ENCODE measurements at places on chromosomes 6 and 20.

DNA sequence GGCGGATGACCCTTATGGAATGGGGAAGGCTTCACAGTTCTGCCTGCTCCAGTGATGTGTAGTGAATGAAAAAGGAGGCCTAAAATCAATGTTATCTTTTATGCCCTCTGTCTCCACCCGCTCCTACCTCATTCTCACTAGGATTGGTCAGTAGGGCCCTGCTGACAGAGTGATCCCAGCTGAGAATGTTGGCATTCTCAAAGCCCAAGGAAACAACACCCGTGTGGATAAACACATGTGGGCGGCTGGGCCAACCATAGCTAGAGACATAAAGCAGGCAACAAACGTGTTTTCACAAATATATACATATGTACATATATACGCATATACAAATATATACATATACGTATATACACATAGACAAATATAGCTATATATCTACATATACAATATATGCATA is 4.5 kb downstream of the RIPK1 start:
- DNase-seq: no peak

GRCh38 chr20:50071039-50071888 is 41.7 kb downstream of the UBE2V1 start:
- DNase-seq: peak; percentile 94

DNA sequence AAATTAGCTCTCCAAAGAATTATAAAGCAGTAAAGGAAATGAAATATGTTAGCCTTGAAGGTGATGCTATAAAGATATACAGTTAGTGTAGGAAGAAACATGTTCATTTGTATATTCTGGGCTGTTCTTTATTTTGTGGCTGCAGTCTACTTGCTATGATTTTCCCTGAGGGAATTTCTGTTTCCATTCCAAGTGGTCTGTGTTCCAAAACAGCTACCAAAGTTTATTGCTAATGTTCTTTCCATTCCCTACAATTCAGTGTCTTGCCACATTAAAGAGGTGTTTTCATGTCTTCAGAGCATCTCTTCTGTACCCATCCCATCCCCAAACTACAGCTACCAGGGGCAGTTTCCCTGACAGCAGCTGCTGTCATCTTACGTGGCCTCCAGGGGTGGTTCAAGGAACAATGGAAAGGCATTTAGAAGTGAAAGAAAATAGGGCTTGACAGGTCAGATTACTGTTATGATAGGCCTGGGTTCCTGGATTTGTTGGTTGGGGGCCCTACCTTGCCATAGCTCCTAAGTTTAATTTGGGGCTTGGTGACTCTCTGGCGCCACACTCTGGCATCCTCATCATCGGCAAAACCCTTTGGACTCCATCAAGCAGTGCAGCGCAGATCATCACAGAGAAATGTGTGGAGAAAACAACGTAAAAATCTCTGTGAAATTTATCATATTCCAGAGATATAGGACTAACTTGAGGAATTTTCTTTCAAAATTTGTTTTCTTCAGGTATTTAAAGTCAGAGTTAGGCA is 33.8 kb upstream of the AIG1 start:
- DNase-seq: peak; percentile 3

GRCh38 chr6:32092760-32093497 is 16.2 kb downstream of the TNXB start:
- DNase-seq: no peak

DNA sequence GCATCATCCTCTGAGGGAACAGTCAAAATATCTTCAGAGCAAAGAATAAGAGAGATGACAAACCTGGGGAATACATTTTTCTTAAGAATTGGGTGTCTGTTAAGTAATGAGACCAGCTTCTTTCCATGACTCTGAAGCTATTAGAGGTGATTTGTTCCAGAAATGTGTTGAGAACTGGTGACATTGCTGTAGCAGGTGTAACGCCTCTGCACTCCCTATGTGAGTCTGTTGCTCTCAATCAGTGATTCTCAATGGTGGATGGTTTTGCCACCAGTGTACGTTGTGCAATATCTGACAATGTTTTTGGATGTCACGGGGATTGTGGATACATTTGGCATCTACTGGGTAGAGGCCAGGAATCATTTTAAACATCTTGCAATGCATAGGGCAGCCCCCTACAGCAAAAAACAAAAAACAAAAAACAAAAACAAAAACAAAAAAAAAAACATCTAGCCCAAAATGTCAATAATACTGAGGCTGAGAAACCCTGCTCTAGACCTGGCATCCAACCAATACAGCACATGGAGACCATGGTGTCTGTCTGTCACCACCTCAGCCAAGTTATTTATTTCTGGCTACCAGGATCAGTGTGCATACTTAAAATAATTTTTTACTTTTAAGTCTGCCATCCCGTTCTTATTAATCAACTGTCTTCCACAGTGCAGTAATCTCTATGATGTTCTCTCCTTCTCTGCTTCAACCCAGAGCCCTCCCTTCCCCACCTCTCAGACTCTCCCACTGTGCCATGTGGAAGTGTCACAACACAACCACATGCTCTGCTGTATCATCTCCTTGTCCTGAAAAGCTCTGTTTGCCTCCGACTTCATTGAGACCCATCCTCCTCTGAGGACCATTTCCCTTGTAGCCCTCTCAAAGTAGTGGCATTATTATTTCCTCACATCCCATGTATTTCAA is 43.7 kb downstream of the KLHL32 start:
- DNase-seq: no peak

DNA sequence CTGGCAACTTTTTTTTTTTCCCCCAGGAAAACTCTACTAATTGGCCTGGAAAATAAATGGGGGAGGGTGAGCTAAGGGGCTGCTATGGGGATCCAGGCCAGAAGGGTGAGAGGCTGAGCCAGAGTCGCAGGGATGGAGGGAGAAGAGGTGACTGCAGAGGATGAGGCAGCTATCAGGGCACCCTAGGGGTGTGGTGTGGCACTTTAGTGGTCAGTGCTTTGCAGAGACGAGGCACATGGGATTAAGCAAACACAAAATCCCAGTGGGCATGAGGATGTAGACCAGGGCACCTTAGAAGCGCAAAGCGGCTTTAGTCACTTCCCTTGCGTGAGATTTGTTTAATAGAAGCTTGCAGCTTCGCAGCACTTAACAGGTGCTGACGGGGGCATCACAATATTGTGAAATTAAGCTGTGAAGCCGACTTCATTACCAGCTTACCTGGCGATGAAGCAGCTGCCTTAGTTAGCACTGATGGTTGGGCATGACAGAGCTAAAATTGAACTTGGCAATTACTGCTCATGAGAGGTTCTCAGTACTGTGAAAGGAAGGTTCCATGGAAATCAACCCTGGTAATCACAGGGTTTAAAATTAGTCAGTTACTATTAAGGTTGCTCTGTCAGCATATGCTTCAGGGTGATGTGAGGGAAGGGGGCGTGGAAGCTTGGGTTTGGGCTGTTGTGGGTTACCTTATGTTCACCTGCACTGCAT is 26.0 kb downstream of the TOX2 start:
- DNase-seq: no peak

DNA sequence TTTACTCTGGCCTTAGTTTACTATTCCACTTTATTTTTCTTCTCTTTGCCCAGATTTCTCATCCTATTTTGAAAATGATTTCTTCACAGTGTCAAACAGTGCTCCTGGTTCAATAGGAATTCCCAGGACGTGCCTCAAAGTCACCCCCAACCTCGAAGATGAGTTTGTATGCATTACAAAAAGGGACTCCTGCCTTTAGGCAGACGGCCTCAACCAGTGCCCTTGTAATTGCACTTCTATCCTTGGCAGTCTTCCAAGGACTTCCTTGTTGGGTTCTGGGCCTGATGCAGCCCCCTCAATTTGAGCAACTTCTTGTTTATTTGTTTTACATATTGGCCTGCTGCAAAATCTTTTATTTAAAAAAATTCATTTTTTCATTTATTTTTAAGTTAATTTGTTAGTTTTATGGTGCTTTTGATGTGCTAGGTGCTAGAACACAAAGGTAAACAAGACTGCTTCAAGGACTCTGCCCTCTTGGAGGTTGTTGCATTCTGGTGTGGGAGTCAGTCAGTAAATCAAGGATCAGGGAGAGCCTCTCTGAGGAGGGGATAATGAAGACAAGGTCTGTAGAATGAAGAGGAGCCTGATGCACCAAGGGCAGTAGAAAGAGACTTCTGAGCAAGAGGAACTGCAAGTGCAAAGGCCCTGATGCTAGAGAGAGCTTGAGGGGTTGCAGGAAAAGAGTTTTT is 181.5 kb upstream of the LAMP5 start:
- no peak for DNase-seq

GRCh38 chr6:77178821-77179220 is 284.5 kb downstream of the HTR1B start:
- no peak for DNase-seq

DNA sequence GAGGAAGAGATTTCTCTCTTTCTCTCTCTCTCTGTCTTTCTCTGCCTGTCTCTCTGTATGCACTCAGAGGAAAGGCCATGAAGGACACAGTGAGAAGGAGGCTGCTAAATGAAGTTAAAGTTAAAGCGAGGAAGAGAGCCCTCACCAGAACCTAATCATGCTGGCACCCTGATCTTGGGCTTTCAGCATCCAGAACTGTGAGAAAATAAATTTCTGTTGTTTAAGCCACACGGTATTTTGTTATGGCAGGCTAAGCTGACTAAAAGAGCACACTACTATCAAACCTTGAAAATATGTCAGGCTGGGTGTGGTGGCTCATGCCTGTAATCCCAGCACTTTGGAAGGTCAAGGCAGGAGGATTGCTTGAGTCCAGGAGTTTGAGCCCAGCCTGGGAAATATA is 8.0 kb upstream of the TCF21 start:
- no peak for DNase-seq

DNA sequence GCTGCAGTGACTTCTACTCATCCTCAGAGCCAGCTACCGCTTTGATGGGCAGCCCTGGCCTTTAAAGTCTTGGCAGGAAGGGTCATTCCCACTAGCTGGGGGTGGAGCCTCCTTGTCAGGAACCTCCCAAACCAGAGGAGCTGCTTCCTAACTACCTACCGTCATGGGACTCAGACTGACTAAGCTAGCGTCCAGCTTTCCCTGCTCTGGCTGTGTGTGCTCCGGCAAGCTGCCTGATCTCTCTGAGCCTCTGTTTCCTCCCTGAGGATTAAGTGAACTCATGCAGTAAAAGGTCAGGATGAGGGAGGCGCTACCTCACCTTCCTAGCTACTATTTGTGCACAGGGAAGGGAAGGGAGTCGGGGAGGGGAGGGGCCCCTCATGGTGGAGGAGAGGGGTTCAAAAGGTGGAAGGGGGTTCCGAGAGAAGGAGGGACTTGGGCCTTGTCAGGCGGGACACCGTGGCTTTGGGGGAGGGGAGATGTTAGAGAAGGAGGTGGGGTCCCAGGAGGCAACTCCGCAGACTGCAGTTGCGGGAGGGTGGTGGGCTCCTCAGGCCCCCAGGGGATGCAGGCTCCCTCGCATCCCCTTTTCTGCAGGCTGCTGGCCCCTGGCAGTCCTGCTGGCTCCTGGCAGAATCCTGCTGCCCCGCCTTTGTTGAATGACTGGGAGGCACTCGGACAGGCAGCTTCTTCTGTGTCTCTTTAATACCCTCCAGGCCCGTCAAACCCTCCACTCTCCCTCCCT is 9.8 kb downstream of the DUSP15 start:
- DNase-seq: no peak

GRCh38 chr6:113882336-113883022 is 25.3 kb downstream of the MARCKS start:
- DNase-seq: no peak

DNA sequence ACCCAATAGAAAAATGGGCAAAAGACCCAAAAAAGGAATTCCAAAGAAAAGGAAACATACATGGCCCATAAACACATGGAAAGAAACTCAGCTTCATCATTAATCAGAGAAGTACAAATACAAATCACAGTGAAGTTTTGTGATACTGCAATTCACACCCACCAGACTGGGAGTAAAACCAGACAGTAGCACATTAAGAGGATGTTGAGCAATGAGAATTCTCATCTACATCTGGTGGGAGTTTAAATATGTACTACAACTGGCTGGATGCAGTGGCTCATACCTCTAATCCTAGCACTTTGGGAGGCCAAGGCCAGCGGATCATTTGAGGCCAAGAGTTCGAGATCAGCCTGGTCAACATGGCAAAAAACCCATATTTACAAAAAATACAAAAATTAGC is 125.7 kb upstream of the PHACTR1 start:
- DNase-seq: no peak

GRCh38 chr20:35320396-35321126 is 28.3 kb upstream of the FAM83C start:
- no peak for DNase-seq

GRCh38 chr20:49310705-49311104 is 32.8 kb upstream of the ZNFX1 start:
- no peak for DNase-seq

DNA sequence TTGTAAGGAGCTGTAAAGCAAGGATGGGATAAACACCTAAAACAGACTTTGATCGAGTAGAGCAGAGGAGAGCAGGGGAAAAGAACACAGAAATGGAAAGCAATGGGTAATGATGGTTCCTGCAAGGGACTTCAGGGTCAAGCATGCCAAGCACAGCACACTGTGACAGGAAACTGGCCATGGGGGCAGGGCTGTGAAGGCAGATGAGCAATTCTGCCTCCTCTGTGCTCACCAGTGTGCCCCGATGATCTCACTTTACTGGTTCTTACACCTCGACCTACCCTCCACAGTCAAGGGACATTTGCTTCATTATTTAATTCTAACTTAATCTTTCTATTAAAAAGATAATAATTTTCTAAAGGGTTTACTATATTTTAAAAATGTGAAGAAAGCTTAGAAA is 21.6 kb upstream of the MYB start:
- no peak for DNase-seq

DNA sequence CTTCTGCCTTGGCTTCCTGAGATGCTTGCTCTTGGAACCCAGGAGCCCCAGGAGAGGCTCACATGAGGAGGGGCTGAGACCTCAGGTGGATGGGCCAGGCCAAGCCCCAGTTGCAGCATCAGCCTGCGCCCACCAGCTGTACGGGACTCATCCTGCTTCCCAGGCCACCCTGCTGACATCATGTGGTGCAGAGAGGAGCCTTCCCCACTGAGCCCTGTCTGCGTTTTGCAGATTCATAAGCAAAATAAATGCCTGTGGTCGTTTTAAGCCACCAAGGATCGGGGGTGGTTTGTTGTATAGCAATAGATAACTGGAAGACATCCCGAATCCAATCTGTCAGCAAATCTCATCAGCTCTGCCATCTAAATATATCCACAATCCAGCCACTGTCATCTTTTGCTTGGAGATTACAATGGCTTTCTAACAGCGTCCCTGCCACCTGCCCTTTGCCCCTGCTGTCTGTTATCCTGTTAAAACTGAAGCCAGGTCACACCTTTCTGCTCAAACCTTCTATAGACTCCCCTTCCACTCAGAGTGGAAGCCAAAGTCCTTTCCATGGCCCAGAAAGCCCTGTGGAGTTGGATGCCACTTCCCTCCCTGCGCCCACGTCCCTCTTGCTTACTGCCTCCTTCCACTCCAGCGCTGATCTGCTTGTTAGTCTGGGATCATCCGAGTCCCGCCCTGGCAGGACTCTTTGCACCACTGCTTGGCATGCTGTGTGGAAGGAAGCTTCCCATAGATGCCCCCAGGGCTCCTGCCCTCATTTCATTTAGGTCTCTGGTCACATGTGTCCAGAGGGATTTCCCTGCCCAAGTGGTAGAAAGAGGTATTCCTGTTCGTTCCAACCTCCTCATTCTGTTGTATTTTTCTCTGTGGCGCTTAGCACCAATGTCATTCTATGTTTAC is 24.0 kb upstream of the MLN start:
- no peak for DNase-seq
